Urinary bladder (tissue), 4 donors: ENCODE measurements at places on chromosomes 5 and 9. TPM values are rescaled to one million over a fixed set of nuclear protein-coding genes. Genes with fewer than 3 reads are reported as not detected.

DNA sequence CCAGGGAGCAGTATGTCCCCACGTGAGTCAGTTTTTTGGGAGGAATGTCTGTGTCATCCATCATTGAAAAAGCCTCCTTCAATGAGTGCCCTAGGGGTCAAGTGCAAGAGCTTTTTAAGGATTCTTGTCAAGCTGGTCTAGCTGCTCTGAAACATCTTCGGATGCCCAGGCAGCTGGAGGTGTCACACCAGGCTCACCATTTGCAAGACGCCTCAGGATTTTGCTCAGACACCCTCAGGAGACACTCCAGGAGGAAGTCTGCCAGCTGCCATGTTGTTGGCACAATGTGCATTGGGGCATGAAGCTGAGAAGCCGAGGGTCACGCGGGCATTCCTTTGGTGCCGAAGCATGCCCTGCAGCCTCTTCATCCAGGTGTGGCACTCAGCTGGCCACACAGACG lies 111.1 kb upstream of the S1PR3 start:
- DNase-seq: no peak

- no peak for DNase-seq
These were observed 17.2 kb downstream of the CENPP start for GRCh38 chr9:92342825-92343488.

- no peak for DNase-seq
These were observed 308.8 kb upstream of the DMRT1 start for GRCh38 chr9:532707-533106.

PCDHGA5 gene
- total RNA-seq: 7.0 TPM

TRAF1 gene
- total RNA-seq: 4.5 TPM
